ENCODE measurements at places on chromosomes 2 and 18.

- DNase-seq, result no peak
Measured at GRCh38 chr2:157559461-157559860, 69.2 kb downstream of the ACVR1C start.

GRCh38 chr2:226048611-226049010, 649.1 kb downstream of the NYAP2 start:
- no peak for DNase-seq

DNA sequence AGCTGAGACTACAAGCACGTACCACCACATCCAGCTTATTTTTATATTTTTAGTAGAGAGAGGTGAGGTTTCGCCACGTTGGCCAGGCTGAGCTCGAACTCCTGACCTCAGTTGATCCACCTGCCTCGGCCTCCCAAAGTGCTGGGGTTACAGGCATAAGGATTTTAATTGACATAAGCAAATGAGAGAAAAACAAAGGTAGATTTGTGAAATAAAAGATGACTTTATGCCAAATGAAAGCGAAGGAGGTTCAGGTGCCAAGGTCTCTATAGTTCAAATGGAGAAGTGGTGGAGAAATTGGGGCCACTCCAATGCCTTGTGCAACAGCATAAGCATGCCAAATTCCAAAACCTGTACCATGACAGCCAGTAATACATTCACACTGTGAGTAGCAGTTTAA, 180.6 kb downstream of the MREG start:
- no peak for DNase-seq

DNA sequence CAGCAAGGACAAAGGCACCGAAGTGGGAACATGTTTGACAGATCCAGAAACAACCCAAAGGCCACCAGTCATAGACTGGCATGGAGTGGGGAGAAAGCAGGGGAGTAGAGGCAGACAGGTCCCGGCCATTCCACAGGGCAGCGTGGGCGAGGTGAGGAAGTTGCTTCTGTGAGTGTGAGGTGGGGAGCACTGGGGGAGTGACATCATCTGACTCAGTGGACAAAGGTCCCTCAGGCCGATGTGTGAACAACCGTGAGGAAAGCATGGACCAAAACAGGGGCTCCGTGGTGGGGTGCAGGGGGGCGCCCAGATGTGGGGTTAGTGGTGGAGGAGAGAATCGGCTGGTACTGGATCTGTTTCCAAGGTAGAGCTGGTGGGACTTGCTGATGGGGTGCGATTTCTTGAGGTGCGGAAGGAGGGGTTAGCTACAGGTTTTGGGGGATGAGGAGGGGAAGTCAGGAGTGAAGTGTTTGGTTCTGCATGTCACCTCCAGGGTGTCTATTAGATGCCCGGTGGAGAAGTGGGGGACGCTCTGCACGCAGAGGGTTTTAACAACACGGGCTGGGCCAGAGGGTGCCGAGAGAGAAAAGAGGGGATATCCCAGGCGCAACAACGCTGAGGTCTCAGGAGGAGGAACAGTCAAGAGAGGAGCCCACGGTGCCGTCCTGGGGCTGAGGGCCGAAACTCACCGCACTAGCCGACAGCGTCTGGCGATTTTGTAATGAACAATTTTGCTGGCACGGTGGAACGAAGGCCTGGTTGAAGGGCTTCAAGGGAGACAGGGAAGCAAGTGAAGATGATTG, 2.5 kb upstream of the SFT2D3 start:
- DNase-seq, result no peak

GRCh38 chr2:65647249-65647842, 214.9 kb upstream of the SPRED2 start:
- no peak for DNase-seq

GRCh38 chr2:108288534-108289106, at the start of gene SULT1C2:
SULT1C2 (plus strand) TSS chr2:108288895; CDS start chr2:108293668, 4,773 bp downstream.
- no peak for DNase-seq

Measured in stimulated activated CD4-positive, alpha-beta T cell treated with anti-CD3 and anti-CD28 coated beads, TNF-alpha, amount 100 ng/mL, for 24 hours (primary cell).